ENCODE measurements at places on chromosomes 12 and 14.

GRCh38 chr12:24864796-24865125 lies 84.1 kb downstream of the BCAT1 start:
- DNase-seq: no peak

GRCh38 chr12:31205054-31205453 lies 120.9 kb downstream of the SINHCAF start:
- DNase-seq: no peak

DNA sequence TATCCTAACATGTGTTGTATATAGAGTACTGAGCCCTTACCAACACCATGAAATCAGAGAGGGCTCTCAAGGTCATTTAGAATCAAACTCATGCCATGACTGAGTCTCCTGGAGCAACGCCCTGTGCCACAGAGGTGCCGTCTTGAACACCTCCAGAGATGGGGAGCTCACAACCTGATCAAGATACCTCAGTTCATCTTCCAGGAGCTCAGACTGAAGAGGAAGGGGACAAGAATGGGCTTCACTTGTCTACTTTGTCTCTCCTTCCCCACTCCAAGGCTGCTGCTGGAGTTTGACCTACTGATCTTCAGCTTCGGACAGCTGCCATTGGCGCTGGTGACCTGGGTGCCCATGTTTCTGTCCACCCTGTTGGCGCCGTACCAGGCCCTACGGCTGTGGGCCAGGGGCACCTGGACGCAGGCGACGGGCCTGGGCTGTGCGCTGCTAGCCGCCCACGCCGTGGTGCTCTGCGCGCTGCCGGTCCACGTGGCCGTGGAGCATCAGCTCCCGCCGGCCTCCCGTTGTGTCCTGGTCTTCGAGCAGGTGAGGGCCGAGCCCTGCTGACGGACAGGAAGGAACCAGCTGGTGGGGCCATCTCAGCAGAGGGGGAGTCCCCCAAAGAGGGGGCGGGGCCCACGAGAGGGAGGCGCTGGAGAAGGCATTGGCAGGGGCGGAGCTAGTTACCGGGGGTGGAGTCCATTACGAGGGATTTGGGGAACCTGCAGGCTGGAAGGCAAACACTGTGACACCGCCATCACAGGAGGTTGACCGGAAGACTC lies 12.0 kb downstream of the SOAT2 start:
- no peak for DNase-seq

GRCh38 chr14:90676912-90677311 lies 139.3 kb downstream of the TTC7B start:
- DNase-seq: no peak

Data from NCI-H446 (cell line).